ENCODE measurements at places on chromosomes 3 and 15.

- no peak for DNase-seq
Observed at GRCh38 chr15:35505141-35505540, 40.8 kb downstream of the DPH6 start.

GRCh38 chr3:141484701-141485287 is 2.0 kb upstream of the RASA2 start:
- no peak for DNase-seq

GRCh38 chr15:64842096-64842939 is 603 bp downstream of the PLEKHO2 start:
- peak; percentile 42 for DNase-seq

DNA sequence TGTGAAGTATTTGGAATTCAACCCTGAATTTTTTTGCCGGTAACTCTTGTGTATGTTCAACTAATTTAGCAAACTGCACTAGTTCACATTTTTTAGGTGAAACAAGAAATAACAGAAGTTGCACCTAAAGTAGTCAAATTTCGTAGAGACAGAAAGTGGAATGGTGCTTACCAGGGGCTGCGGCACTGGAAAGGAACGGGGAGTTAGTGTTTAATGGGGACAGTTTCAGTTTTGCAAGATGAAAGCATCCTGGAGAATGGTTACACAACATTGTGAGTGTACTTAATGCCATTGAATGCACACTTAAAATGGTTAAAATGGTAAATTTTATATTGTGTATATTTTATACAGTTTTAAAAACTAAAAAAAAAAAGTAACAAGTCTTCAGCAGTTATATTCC is 27.4 kb downstream of the PPARG start:
- DNase-seq = no peak

DNA sequence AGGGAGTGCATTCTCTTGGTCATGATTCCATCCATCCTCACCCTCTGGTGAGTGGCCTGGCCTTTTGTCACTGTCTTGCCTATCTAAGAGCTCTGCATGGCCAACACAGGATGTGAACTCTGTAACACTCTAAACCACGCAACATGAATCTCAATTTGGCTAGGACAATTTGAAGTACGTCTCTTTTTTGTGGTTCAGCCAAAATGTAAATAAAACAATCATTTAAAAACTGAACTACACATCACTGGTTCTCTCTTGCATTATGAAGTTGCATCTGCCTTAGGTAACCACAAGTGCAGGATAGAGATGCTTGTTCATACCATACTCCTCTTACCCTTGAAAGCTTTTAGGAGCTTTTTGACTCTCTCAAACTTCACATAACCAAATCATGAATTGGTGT is 27.3 kb downstream of the CCR3 start:
- peak; percentile 23 for DNase-seq

- DNase-seq = no peak
Observed at GRCh38 chr3:149566292-149566975, 91.4 kb downstream of the WWTR1 start.

- DNase-seq = no peak
Observed at GRCh38 chr3:14640157-14640562, 11.4 kb upstream of the CCDC174 start.

DNA sequence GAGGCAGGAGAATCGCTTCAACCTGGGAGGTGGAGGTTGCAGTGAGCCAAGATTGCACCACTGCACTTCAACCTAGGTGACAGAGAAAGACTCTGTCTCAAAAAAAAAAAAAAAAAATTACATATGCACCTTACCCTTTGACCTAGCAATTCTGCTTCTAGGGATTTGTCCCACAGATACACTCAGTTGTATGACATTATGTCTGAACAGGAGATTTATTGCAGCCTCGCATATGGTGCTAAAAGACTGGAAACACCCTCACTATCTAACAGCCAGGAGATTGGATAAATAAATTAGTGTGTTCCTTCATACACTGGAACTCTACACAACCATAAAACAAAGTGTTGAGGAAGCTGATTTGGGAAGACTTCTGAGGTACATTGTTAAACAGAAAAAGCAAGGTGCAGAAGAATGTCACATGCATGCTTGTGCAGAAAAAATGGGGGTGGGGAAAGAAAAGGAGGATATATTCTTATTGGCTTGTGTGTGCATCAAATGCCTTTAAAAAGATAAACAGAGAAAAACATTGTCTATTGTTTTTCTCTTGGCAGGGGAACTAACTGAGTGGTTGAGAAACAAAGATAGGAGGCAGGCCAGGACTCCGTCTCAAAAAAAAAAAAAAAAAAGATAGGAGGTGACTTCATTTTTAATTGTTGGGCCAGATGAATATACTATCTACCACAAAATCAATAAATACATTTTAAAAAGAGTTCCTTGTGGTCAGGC is 30.9 kb downstream of the PPCDC start:
- DNase-seq = no peak

GRCh38 chr3:148075771-148076716 is 621.7 kb upstream of the AGTR1 start:
- DNase-seq = no peak

DNA sequence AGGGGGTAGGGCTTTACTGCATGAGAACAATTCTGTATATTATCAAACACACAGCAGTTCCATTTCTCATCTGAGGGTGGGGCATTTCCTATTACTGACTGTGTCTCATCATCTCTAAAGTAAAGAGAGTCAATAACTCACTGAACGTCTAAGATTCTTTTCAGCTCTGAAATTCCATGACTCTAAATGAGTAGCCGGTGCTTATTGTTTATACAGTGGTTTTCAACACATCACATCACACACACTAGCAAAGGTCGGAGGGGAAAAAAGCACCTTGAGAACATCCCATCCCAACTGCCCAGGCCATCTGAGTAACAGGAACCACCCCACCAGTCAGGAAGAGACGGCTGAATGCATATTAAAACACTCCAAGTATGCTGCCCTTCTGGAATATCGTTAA is 196.0 kb downstream of the SUCLG2 start:
- DNase-seq = no peak

GRCh38 chr3:140128217-140128616 is 193.2 kb downstream of the CLSTN2 start:
- no peak for DNase-seq

- DNase-seq = no peak
Observed at GRCh38 chr3:133096900-133097613, 58.9 kb downstream of the TMEM108 start.

DNA sequence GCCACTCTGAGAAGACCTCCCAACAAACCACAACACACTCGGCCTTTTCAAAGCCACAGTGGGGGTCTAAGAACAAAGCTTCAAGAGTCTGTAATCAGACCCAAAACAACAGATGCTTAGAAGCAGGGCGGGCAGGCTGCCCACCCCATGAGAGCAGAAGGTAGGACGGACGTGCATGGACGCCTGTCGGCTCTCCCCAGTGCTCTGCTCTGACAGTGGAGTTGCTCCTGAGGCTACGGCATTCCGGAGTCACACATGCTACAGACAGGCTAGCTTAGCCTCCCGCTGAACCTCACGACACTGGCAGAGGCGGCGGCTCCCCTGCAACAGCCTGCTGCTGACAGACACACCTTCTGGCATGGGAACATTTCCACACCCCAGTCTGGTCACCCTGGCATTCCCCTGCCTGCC is 33.5 kb downstream of the SLCO2A1 start:
- DNase-seq = no peak

DNA sequence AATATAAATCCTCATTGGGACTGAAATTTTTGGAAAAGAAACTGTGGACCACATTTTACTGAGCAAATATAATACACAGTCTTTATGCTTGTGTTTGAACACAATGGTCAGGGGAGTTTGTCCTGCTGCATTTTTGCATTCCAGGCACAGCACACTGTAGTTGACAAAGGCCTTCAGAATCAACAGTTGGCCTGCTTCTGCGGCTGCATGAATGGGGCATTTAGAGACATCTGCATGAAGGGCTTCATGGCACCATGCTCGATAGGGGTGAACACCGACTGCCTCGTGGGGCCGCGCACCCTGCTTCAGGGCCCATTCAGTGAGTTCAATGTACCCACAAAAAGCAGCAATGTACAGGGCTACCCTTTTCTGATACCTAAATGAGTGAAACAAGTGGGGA is 15.4 kb upstream of the COMMD2 start:
- DNase-seq = no peak

GRCh38 chr3:170458285-170458684 is 39.6 kb downstream of the CLDN11 start:
- no peak for DNase-seq

DNA sequence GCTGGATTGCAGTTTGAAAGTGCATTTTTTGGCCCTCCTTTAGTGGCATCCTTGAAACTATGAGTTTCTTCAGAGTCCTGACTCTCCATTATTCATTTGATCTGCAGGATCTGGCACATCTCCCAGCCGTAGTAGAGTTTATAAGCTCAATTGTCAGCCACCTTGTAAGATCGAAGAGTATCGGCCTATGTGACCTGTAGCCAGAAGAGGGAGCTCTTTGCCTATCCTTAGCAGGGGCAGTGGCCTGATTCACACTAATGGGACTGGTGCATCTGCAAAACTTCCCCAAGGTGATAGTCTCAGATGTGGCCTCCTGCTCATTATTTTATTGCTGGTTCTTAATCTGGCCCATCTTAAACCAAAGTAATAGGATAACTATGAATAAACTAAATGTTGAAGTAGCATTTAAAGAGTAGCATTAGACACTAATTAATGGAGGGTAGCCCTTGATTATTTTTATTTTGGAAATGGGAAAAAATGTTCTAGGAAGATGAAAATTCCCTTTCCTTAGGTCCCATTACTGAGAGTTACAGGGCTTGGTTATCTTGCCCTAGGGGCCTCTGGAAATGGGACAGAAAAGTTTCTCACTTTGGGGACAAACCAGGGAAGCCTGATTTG is 21.2 kb downstream of the GCSAM start:
- DNase-seq = peak; percentile 80

GRCh38 chr15:32694222-32694983 is 23.4 kb upstream of the GREM1 start:
- DNase-seq = no peak

GRCh38 chr3:183265834-183266417 is 12.9 kb downstream of the B3GNT5 start:
- no peak for DNase-seq

- no peak for DNase-seq
Observed at GRCh38 chr15:53360881-53361280, 398.6 kb downstream of the WDR72 start.

DNA sequence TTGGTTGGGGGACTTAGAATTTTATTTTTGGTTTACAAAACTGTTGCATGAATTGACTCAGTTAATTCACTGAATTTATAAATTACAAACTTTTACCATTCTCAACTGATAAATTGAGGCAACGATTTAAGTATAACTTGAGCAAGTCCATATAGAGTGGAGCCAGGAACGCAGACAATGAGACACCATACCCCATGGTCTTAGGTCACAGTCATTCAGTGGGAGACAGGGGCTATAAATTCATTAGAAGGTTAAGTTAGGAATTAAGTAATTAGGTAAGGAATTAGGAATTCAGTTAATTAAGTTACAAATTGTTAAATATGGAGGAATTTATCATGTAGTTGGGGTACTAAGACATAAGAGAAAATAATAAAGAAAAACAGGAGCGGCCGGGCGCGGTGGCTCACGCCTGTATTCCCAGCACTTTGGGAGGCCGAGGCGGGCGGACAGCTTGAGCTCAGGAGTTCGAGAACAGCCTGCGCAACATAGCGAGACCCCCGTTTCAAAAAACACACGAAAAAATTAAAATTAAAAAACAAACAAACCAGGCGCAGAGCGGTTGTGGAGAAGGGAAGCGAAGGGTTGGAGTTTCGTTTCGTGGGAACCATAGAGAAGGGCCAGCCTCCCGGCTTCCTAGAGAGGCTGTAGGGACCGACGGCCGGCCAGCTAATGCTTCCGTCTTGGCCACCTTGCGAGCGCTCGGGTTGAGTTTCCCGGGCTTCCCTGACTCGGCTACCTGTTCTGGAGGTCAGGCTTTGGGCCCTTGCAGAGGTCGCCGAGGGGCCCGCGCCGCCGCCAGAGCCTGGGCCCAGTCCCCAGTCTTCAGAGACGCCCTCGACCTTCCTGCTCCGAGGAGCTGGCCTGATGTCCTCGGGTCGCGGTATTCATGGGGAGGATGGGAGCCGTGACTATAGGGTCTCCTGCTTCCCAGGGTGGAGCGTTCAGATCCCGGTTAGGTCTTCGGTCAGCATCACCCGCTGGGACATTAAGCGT is at the start of gene ZNF619:
Gene ZNF619 (plus strand): TSS at position 645 of the 993 bp plus-strand sequence. CDS start 858 bp downstream, outside the sequence.
- peak; percentile 79 for DNase-seq

GRCh38 chr3:27717200-27717852 is 4.8 kb downstream of the EOMES start:
- DNase-seq = no peak

- no peak for DNase-seq
Observed at GRCh38 chr15:101517504-101517903, 28.0 kb upstream of the PCSK6 start.

- no peak for DNase-seq
Observed at GRCh38 chr3:13093687-13094086, 20.5 kb upstream of the IQSEC1 start.

DNA sequence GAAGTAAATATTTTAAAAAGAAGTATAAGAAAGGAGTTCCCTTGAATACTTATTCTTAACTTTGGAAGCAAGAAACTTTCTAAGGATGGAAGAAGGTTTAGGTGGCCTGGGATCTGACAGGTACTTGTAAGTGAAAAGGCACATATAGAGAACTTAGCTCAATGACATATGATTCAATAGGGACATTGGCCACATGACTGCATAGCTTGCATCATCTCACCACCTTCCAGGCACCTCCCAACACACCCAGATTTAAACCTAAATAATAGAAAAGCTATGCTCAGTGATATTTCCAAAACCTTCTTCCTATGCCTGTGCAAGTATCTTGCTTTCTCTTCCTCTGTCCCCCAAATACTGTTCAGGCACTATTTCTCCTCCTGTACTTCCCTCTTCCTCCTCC is 4.7 kb upstream of the P2RY1 start:
- no peak for DNase-seq

DNA sequence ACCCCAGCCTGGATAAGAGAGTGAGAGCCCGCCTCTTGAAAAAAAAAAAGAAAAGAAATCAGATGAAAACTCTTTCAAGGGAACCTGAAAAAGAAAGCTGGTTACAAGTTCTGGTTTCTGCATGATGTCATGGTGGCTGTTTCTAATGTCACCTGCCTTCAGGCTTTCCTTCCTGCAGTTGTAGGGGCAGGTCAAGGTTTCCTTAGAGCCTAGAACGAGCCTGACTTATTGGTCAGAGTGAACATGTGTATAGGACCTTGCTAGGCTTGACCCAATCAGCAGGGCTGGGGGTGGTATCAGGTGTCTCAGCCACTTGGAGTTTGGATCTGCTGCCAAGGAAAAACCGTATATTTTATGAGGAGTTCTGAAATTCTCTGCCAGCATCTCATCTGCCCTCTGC is 3.8 kb downstream of the IVD start:
- no peak for DNase-seq

- no peak for DNase-seq
Observed at GRCh38 chr15:66875588-66876420, 173.8 kb downstream of the SMAD6 start.

DNA sequence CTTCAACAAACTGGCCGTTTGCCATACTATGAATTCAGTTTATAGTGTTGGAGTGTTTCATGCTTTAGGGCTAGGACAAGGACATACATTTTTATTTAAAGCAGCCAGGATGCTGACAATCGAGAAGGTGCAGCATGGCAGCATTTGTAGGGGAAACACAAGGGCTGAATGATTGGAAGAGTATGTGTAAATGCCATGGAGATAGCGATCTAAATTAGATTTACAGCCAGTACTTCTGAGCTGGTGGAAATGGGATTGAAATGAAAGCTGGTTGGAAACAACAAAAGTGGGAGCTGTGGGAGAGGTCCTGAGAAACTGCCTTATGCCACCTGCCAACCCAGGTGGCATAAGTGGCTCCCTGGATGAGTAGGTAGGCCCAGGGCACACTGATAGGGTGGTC is 209.9 kb upstream of the MRPL3 start:
- no peak for DNase-seq
